Transverse colon (tissue), 4 donors: ENCODE measurements at places on chromosomes 7 and 10. TPM values are rescaled to one million over a fixed set of nuclear protein-coding genes. Genes with fewer than 3 reads are reported as not detected.

HOXA9 gene
- 58.9 TPM for total RNA-seq

GIMAP4 gene
- 13.8 TPM for total RNA-seq

C7orf57 gene
- not detected for total RNA-seq

RET gene
- 5.6 TPM for total RNA-seq

FKBP9 gene
- 173 TPM for total RNA-seq

MEOX2 gene
- 1.6 TPM for total RNA-seq

MBL2 gene
- total RNA-seq = not detected

MRC1 gene
- 9.0 TPM for total RNA-seq

ACTR3C gene
- 19.9 TPM for total RNA-seq

TMEM254 gene
- 3.0 TPM for total RNA-seq

POM121L12 gene
- total RNA-seq = not detected

UNCX gene
- total RNA-seq = not detected

TFR2 gene
- 0.64 TPM for total RNA-seq

PHYH gene
- total RNA-seq = 16.1 TPM

SPDYE8 gene
- not detected for total RNA-seq

DPY19L1 gene
- 1.6 TPM for total RNA-seq

SAMD9 gene
- total RNA-seq = 12.7 TPM

RBM20 gene
- total RNA-seq = 10.5 TPM

WEE2 gene
- total RNA-seq = not detected

OPN4 gene
- not detected for total RNA-seq

MKX gene
- total RNA-seq = 2.4 TPM

UCMA gene
- total RNA-seq = not detected

INMT gene
- 8.2 TPM for total RNA-seq

CAV2 gene
- total RNA-seq = 15.7 TPM

PCLO gene
- total RNA-seq = 11.6 TPM

MYH16 gene
- not detected for total RNA-seq

CCDC3 gene
- total RNA-seq = 0.75 TPM

MICALL2 gene
- total RNA-seq = 113 TPM

FAM237B gene
- not detected for total RNA-seq

AKR1C1 gene
- 17.5 TPM for total RNA-seq

CFAP46 gene
- total RNA-seq = not detected

SSC4D gene
- not detected for total RNA-seq

CHN2 gene
- 16.4 TPM for total RNA-seq

PILRA gene
- total RNA-seq = not detected

ACTL6B gene
- not detected for total RNA-seq

PON1 gene
- not detected for total RNA-seq

LDB3 gene
- total RNA-seq = 32.5 TPM

CCL24 gene
- total RNA-seq = 1.8 TPM

OR2A5 gene
- total RNA-seq = not detected

ELFN1 gene
- not detected for total RNA-seq

AIMP2 gene
- total RNA-seq = 4.9 TPM

DENND2A gene
- 9.2 TPM for total RNA-seq

ASZ1 gene
- not detected for total RNA-seq

SLC16A12 gene
- total RNA-seq = 0.48 TPM

NXPH1 gene
- total RNA-seq = not detected

STEAP1B gene
- 0.64 TPM for total RNA-seq

TCERG1L gene
- total RNA-seq = not detected

AKR1C2 gene
- total RNA-seq = 53.5 TPM

TRPV5 gene
- total RNA-seq = not detected

DNAAF5 gene
- total RNA-seq = 97.3 TPM

MMS19 gene
- 110 TPM for total RNA-seq

NPFFR1 gene
- total RNA-seq = not detected

IGF2BP3 gene
- not detected for total RNA-seq

KIF11 gene
- total RNA-seq = 0.37 TPM

CYP2C19 gene
- 7.8 TPM for total RNA-seq

TEX47 gene
- total RNA-seq = not detected
